Transverse colon (tissue), 4 donors: ENCODE measurements at places on chromosomes 7 and 10. TPM values are rescaled to one million over a fixed set of nuclear protein-coding genes. Genes with fewer than 3 reads are reported as not detected.

Gene KLHDC10
- 9.4 TPM for total RNA-seq

Gene EGFR
- total RNA-seq, result 40.0 TPM

Gene C10orf67
- total RNA-seq, result not detected

Gene GPR15LG
- 262 TPM for total RNA-seq

Gene STRIP2
- 1.1 TPM for total RNA-seq

Gene OGDHL
- total RNA-seq, result 1.00 TPM

Gene DRGX
- 0.37 TPM for total RNA-seq

Gene TAS2R41
- not detected for total RNA-seq

Gene ITIH2
- total RNA-seq, result not detected

Gene MSS51
- total RNA-seq, result 1.4 TPM

Gene TFPI2
- 0.79 TPM for total RNA-seq

Gene PLPP4
- total RNA-seq, result not detected

Gene PRDX3
- total RNA-seq, result 24.7 TPM

Gene SFTPA1
- not detected for total RNA-seq

Gene GATA3
- total RNA-seq, result not detected

Gene OR9A2
- not detected for total RNA-seq

Gene GBX1
- total RNA-seq, result not detected

Gene TSPAN33
- total RNA-seq, result 3.2 TPM

Gene CAMK2G
- total RNA-seq, result 89.7 TPM

Gene UNC5B
- 74.1 TPM for total RNA-seq

Gene PPP1R3C
- total RNA-seq, result 2.4 TPM

Gene SRRM3
- 1.1 TPM for total RNA-seq

Gene PTPN20
- 1.6 TPM for total RNA-seq

Gene ZNF25
- 0.80 TPM for total RNA-seq

Gene PLXDC2
- total RNA-seq, result 32.2 TPM

Gene IDI1
- total RNA-seq, result 66.7 TPM

Gene STEAP1B
- total RNA-seq, result not detected

Gene ADCYAP1R1
- total RNA-seq, result 2.2 TPM

Gene HOXA13
- 69.9 TPM for total RNA-seq

Gene PNPLA8
- total RNA-seq, result 29.1 TPM

Gene SYT15
- 0.41 TPM for total RNA-seq

Gene RTKN2
- total RNA-seq, result not detected

Gene NODAL
- not detected for total RNA-seq

Gene MINDY4
- total RNA-seq, result 4.6 TPM

Gene LIPN
- not detected for total RNA-seq

Gene LYZL2
- not detected for total RNA-seq

Gene TRIL
- total RNA-seq, result 1.2 TPM

Gene NXPH1
- not detected for total RNA-seq

Gene SLC29A3
- total RNA-seq, result 0.75 TPM

Gene PSMG3
- total RNA-seq, result 41.9 TPM

Gene CCDC146
- 21.1 TPM for total RNA-seq

Gene SUN3
- total RNA-seq, result not detected

Gene IL6
- total RNA-seq, result 10.8 TPM
